ENCODE measurements at places on chromosomes 11 and 22. TPM values are rescaled to one million over a fixed set of nuclear protein-coding genes. Genes with fewer than 3 reads are reported as not detected.

GRCh38 chr11:134025082-134025429 lies 43.8 kb upstream of the JAM3 start:
- H3K4me3 ChIP-seq = no peak overlapping the region
- DNase-seq = no peak
- no peak overlapping the region for H3K27ac ChIP-seq
- no peaks in the 10 kb centered on the region for H3K36me3 ChIP-seq
- no peaks in the 10 kb centered on the region for H3K27me3 ChIP-seq

DNA sequence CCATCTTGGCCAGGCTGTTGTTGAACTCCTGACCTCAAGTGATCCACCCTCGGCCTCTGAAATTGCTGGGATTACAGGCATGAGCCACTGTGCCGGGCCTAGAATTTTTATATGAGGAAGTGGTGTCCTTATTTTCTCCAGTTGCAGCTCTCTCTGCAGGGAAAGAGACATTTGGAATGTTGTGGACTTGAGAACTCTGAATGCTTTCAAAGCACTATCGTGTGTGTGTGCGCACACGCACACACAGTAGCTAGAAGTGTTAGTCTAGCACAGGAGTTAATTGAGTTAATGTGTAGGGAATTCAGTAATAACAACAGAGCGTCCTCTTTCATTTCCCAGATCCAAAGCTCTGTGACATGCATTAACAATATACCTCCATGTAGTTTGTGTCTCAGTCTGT lies 164.0 kb upstream of the RASSF10 start:
- peak overlapping the region; percentile 73 for H3K27ac ChIP-seq
- H3K4me3 ChIP-seq = no peak overlapping the region
- peaks cover 56% of the 10 kb centered on the region for H3K4me1 ChIP-seq

DNA sequence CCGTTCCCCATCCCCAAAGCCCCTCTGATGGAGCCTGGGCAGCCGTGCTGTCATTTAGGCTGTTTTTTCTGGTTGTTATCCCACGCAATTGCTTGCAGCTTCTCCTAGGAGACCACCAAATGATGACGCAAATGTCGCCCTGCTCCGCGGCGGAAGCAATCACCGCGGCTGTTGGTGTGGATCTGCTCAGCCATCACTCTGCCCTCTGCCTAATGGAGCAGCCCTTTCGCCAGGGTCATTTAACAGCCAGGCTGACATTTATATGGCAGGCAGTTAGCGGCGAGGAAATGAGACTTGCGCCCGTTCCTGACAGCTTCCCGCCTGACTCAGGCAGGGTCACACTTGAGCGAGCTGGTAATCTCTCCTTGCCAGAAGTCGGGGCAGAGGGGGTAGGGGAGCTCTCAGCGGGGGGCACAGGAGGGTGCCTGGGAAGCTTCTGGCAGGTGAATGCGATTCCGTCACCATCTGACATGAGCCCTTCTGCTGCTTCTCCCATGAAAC lies 97.9 kb upstream of the RTL6 start:
- H3K27me3 ChIP-seq = no peaks in the 10 kb centered on the region
- H3K36me3 ChIP-seq = no peaks in the 10 kb centered on the region
- H3K27ac ChIP-seq = no peak overlapping the region
- DNase-seq = no peak
- no peak overlapping the region for H3K4me3 ChIP-seq
- no peaks in the 10 kb centered on the region for H3K4me1 ChIP-seq

- H3K36me3 ChIP-seq = no peaks in the 10 kb centered on the region
- no peak for DNase-seq
- H3K4me1 ChIP-seq = peaks cover 17% of the 10 kb centered on the region
- H3K27me3 ChIP-seq = no peaks in the 10 kb centered on the region
- H3K27ac ChIP-seq = no peak overlapping the region
Observed at GRCh38 chr11:118265954-118266353, 1.9 kb upstream of the MPZL2 start.

GRCh38 chr22:37232140-37232998 lies 11.7 kb downstream of the RAC2 start:
- no peak overlapping the region for H3K4me3 ChIP-seq
- DNase-seq = no peak
- no peaks in the 10 kb centered on the region for H3K4me1 ChIP-seq
- no peak overlapping the region for H3K27ac ChIP-seq
- H3K36me3 ChIP-seq = no peaks in the 10 kb centered on the region

DNA sequence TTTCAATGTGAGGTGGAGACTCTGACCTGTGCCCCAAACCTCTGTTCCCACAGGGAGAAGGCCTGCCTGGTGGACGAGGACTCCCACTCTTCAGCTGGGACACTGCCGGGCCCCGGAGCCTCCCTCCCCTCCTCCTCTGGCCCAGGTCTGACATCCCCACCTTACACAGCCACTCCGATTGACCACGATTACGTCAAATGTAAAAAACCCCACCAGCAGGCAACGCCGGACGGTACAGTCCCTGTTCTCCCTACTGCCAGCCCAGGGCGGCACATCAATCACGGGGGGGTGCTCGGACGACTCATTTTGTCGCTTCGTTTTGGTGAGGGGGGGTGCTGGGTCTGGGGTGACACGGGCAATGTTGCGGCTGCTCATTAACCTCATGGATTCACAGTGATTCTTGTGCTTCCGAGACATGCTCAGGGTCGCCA lies 83.3 kb upstream of the SUSD2 start:
- no peak for DNase-seq
- H3K27me3 ChIP-seq = no peaks in the 10 kb centered on the region
- no peak overlapping the region for H3K27ac ChIP-seq
- no peaks in the 10 kb centered on the region for H3K36me3 ChIP-seq
- no peaks in the 10 kb centered on the region for H3K4me1 ChIP-seq
- no peak overlapping the region for H3K4me3 ChIP-seq

DNA sequence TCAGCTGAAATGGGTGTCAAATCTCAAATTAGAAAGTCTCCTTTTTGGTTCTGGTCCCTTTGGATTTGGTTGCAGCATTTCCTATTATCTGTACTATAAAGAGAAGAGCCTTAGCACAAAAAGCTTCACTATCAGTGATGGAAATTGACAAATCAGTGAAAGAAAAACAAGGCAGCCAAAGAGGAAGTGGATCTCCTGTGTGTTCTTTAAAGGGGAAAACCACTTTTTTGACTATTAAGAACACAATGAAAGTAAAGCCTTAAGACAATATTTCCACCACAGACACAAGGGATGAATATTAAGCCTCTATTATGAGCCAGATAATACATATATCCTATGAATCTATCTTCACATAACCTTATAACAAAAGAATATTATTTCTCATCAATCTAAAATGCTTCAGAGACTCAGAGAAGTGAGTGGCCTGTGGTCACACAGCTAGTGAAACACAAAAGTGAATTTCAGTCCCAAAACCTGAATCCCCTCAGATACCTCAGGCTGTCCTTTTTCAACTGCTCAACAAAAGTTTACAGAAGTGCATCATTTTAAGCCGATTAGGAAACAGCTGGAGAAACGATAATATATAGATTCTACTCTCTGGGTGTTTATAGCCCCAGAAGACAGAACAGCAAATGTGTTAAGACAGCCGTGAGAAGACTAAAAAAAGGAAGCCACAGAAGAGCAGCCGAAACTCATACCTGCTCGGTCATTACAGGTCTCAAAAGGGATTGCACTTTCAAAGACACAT lies 24.4 kb upstream of the FSHB start:
- DNase-seq = no peak
- no peak overlapping the region for H3K4me3 ChIP-seq
- H3K27me3 ChIP-seq = no peaks in the 10 kb centered on the region
- no peaks in the 10 kb centered on the region for H3K4me1 ChIP-seq

DNA sequence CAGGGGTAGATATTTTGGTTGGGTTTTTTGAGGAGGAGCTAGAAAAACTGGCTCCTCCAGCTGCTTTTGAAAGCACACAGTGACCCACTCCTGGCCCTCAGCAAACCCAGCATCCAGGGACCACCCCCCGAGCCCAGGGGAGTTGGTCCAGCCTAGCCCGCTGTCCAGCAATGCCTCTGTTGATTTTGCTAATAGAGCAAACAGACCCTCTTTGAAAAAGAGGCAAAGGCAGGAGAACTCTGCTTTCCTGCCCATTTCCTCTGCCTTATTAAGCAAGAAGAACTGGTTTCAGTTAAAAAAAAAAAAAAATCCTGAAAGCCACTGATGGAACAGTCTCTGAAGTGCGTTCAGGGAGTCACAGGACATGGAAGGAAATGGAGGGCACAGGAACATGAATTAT lies 25.3 kb downstream of the ABTB2 start:
- H3K27me3 ChIP-seq = no peaks in the 10 kb centered on the region
- H3K4me1 ChIP-seq = peaks cover 13% of the 10 kb centered on the region

DNA sequence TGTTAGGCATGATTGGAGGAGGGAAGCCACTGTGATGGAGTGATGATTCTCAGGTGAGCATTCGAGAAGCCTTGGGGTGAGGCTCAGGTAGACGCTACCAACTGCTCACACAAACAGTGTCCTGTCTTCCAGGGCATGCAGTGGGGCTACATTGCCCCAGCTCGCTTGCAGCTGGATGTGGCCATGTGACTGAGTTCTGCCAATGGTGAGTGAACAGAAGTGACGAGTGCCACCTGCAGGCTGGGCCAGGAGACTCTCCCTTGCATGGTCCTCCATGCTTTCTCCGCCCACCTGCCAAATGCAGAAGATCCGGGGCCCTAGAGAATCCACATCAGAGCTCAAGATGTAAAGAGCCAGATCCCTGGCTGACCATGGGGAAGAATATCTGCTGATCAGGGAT lies 195.9 kb downstream of the BCR start:
- no peaks in the 10 kb centered on the region for H3K4me1 ChIP-seq
- no peaks in the 10 kb centered on the region for H3K27me3 ChIP-seq
- no peak overlapping the region for H3K4me3 ChIP-seq
- DNase-seq = peak; percentile 20

DNA sequence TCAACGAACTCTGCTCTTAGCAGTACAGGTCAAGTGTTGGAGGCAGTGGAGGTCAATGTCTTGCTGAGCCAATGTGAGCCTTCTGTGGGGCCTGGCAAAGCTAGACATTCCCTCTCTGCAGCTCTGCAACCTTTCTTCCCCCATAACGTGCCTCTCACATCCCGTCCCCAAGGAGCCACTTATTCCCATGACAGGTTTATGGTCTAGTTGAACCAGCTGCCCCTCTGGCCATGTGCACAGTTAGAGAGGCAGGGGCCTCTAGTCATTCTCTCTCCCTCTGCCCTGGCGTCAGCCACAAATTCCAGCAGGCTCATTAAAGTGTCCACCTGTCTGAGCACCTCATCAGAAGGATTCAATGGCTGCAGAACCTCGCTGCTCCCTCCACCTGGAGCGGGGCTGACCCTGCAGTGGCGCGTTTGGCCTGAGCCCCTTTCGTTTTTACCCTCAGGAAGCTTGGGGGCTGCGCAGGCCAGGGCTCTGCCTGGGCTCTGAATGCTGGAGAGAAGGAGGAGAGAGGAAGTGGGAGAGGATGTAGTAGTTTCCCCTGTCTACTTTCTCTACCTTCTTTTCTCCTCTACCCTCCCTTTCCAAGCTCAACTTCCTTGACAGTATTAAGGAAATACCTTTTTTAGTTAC lies 302.1 kb upstream of the B3GAT1 start:
- H3K27ac ChIP-seq = no peak overlapping the region
- H3K4me1 ChIP-seq = no peaks in the 10 kb centered on the region
- H3K36me3 ChIP-seq = no peaks in the 10 kb centered on the region
- no peak for DNase-seq

The IL17REL gene
- not detected for total RNA-seq

The CSRP3 gene
- 1.1 TPM for total RNA-seq

The SCGB1C1 gene
- 0.63 TPM for total RNA-seq

Data from pancreas (tissue), 10 donors.